ENCODE measurements at places on chromosomes 5 and 9.
A peak's percentile ranks its signal among the peaks of the same experiment; 100 is the strongest.

DNA sequence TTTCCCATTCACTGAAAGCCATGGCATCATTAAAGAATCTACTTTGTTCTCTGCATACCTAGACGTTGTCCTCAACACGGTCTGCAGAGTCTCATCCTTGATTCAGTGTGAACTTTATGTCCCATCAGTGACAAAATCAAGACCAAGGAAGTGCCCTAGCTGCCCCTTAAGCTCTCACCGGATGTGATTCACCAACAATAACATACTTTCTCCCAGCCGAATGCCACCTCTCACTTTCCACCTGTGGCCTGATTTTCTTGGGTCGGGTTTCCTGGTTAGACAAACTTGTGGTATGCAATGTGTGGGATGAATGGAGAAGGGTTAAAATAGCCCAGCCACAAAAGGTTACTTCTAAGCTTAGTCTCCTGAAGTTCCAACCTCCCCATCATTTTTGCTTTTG is 145.3 kb upstream of the PAPPA start:
- DNase-seq = no peak

GRCh38 chr5:75089137-75089536 is 36.8 kb upstream of the GCNT4 start:
- DNase-seq = no peak

DNA sequence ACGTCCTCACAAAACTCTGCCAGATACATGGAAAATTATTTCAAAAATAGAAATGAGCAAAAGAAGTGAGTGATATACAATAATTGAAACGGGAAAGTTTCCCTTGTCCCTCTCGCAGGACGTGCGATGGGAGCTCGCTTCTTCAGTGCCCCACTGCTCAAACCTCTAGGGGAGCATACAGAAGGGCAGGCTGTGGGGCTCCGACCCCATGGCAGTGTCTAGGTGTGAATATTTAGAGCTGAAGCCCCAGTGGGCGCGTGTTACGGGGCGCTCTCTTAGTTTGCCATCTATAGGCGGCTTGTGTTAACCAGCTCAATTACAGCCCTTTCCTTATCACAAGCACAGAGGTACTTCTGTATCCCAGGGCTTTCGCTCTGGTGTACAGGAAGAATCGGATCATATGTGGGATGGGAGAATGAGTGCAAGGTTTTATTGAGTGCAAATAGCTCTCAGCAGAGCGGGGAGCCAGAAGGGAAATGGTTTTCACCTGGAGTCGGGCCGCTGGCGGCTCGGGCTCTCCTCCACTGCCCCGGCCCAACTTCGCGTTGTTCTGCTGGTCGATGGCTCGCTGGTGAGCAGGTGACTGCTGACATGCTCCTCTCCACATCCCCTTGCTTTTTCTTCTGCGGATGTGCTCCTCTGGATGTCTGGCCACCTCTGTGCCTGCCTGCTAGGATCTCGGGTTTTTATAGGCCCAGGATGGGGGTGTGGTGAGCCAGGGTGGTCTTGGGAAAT is 334.0 kb upstream of the PTPRD start:
- no peak for DNase-seq

DNA sequence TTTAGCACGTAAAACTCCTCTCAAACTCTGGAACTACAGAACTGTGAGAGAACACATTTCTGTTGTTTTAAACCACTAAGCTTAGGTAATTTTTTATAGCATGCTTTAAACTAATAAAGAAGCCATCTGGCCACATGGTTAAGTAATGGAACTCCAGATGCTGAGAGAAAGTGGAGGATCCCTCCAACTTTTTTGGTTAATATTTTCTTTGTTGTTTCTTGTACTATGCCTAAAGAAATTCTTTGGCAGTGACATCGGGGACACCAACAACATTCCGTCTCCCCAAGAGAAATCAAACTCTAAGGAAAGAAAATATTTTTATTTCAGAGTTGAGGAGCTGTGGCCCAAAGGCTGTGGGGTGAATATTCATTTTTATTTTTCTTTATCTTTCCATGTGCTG is 734.8 kb upstream of the CDH9 start:
- no peak for DNase-seq

DNA sequence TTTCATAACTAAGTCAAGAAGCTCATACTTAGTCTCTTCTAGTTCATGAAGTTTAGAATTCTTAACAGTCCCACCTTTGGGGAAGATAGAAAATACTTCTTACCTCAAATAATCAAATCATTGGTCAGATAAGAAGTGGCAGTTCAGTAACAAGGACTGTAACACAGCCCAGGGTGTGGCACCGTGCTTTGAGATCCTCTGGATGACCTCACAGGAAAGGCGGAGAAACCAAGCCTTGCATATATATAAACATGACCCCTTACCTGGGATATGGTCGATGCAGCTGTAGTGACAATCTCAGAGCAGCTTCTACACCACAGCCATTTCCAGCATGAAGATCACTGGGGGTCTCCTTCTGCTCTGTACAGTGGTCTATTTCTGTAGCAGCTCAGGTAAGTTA is at the start of gene SPINK7:
Gene SPINK7 (plus strand): TSS at position 271 of the 400 bp plus-strand sequence. CDS start 61 bp downstream, at position 332.
- no peak for DNase-seq

DNA sequence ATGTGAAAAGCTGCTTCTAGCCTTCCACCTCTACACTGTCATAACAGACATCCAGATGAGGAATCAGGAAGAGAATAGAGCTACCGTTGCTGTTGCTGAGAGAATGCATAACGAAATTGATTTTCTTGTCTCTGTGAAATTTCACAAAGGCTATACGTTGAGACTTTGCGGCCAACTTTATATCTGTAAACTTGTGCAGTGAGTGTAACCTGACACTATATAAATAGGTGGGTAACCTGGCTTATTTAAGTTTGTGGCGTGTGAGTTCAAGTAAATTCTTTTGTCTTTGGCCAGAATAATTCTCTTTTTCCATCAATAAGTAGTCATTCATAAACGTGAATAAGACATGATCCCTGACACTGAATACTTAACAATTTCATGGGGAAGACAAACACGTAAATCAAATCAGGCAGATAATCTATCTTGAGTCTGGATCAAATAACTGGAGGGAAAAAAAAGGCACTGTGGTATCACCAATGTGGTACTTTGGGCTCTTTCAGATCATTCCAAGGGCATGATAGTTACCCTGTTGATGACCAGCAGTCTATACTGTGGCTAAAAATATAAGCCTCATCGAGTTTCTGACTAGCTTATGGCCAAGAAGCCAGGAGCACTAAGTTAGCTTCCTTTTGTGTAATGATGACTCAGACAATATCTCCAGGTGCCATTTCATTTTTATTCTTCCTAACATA is 98.2 kb upstream of the RASA1 start:
- DNase-seq = no peak

DNA sequence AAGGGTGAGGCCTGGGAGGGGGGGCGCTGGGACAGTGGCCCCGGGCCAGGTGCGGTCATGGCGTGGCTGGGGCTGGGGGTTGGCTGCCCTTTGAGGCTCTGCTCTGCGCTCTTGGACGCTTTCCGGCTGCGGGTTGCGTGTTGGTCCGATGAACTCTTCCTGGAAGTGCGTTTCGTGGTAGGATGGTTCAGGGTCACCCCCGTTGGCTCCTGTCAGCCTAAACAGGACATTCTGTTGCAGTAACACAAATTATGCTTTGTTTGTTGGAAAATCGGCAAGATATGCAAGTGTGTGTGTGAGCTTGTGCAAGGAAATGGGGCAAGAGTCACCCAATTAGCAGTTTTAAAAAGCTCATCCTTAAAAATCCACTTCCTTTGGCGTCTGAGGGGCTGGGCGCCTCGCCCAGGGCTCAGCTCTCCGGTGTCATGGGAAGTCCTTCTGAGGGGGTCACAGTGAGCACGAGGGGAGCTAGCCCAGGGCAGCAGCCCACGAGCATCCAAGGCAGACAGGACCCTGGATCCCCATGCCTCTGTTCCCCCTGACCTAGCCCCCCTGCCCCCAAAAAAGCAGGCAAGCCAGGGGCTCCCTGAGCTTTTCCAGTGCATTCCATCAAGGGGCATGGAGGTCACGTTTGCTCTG is 22.2 kb upstream of the RNU6ATAC start:
- peak; percentile 34 for DNase-seq

DNA sequence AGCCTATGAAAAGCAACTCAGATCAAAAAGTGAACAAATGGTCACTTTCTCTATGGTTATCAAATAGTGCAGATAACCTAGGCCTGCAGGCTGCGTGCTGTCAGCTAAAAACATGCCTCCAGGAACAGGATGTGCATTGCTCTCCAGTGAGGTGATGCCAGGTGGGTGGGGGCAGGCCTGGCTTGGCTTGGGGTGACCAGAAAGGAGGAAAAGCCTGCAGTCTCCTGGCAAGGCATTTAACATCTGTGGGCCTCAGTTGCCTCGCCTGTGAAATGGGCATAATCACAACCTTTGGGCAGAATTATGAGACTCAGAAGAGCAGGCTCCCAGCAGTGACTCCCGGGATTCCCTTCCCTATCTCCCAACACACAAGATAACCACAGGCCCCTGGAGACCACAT is 135.9 kb downstream of the COL23A1 start:
- no peak for DNase-seq

GRCh38 chr5:147453875-147454814 is 55.7 kb downstream of the DPYSL3 start:
- DNase-seq = peak; percentile 94

- no peak for DNase-seq
These were observed 46.2 kb downstream of the LHFPL2 start for GRCh38 chr5:78602400-78602799.

GRCh38 chr5:146770546-146770945 is 108.0 kb downstream of the PPP2R2B start:
- DNase-seq = no peak

GRCh38 chr5:61498121-61498520 is 166.1 kb downstream of the ZSWIM6 start:
- no peak for DNase-seq

DNA sequence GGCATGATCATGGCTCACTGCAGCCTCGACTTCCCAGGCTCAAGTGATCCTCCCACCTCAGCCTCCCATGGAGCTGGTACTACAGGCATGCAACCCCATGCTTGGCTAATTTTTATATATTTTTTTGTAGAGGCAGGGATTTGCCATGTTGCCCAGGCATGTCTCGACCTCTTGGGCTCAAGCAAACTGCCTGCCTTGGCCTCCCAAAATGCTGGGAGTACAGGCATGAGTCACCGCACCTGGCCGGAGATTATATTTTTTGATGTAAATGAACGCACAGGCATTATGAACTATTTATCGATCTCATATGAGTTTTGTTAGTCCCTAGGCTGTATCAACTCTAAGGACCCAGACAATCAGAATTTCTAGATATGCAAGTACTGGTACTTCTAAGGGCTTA is 25.5 kb upstream of the CEP120 start:
- no peak for DNase-seq

DNA sequence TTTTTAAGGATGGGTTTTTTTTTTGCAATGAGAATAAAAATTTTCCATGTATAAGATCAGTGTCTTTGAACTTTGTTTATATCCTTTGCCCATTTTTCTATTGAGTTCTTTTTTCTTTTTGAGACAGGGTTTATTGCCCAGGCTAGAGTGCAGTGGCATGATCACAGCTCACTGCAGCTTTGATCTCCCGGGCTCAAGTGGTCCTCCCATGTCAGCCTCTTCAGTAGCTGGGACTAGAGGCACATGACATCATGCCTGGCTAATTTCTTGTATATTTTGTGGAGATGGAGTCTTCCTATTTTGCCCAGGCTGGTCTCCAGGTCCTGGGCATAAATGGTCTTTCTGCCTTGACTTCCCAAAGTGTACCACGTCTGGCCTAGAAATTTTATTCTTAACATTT is 21.2 kb downstream of the GPBP1 start:
- DNase-seq = no peak

- DNase-seq = no peak
These were observed 19.7 kb downstream of the CAMSAP1 start for GRCh38 chr9:135887585-135888050.

GRCh38 chr5:125153231-125153630 is 406.8 kb upstream of the ZNF608 start:
- DNase-seq = no peak

DNA sequence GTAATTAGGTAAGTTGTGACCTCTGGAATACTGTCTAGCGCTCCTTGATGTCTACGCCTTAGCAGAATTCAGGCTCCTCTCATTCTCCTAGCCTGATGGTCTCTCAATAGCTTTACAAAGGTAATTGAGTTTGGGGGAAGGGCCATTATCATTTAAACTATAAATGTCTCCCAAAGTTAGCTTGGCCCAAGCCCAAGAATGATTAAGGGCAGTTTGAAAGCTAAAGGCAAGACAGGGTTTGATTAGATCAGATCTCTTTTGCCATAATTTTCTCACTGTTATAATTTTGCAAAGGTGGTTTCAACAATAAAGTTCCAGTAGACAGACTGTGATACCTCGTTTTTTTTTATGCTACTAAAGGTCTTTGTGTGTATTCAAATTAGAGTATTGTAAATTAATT is 3.7 kb upstream of the SLC30A5 start:
- no peak for DNase-seq

GRCh38 chr5:10126900-10127299 is 122.8 kb downstream of the ATPSCKMT start:
- DNase-seq = no peak

GRCh38 chr9:69299315-69299714 is 25.7 kb upstream of the ENTREP1 start:
- DNase-seq = no peak

DNA sequence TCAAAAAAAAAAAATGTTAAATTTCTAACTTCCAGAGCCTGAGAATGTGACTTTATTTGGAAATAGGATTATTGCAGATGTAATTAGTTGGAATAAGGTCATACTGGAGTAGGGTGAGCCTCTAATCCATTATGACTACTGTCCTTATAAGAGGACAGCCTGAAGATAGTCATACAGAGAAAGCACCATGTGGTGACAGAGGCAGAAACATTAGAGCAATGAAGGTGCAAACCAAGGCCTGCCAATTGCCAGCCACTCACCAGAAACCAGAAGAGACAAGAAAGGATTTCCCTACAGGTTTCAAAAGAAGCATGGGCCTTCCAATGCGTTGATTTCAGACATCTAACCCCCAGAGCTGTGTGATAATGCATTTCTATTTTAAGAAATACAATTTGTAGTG is 659.2 kb upstream of the CHD1 start:
- DNase-seq = no peak

GRCh38 chr9:88664773-88665172 is 129.8 kb downstream of the NXNL2 start:
- no peak for DNase-seq

- no peak for DNase-seq
These were observed 53.4 kb downstream of the CDH10 start for GRCh38 chr5:24591426-24591825.

DNA sequence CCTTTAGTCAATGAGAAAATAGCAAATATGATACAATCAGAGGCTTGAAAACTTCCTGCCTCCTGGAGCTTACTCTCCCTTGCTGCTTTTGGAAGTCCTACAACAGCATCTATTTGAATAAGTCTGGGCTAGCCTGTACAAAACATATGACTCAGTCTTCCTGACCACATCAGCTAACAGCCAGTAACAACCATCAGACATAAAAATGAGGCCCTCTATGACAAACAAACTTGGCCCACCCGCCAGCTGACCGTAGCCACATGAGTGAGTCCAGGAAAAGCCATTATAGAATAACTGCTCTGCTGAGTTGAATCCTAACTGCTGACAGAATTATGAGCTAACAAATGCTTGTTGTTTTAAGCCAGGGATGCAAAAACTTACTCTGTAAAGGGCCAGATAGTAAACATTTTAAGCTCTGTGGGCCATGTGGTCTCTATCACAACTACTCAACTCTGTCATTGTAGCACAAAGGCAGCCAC is 347.6 kb downstream of the PTPRD start:
- DNase-seq = peak; percentile 64

Data from left hindlimb (tissue), 1 donor.